ENCODE measurements at places on chromosomes 11 and 22.

DNA sequence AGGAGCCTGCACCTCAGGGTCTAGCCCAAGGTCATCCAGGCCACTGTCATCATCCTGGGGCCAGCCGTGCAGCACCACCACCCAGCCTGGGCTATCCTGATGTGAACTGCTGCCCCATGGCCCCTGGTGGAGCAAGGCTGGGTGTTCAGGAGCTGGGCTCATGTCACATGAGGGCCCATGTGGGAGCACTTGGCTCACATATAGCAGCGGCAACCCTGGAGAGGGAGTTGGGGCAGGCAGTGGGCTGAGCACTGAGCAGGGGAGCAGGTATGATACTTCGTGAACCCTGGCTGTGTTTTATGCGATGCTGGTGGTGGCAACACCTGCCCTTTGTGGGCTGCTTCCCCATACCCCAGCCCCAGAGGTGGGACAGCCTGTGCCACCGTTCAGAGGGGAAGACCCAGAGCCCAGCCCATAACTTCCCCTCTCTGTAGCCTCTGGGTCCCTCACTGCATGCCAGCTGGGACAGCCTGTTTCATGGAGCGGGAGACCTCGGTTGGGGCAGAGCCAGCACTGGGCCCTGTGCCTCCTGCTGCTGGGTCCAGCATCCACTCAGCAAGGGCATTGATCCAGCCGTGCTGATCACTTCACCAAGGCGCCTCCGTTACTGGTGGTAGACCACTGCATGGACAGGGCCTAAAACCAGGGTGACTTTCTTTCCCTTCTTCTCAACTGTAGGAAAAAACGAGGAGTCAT, 62.5 kb upstream of the SUSD2 start:
- DNase-seq, result no peak

DNA sequence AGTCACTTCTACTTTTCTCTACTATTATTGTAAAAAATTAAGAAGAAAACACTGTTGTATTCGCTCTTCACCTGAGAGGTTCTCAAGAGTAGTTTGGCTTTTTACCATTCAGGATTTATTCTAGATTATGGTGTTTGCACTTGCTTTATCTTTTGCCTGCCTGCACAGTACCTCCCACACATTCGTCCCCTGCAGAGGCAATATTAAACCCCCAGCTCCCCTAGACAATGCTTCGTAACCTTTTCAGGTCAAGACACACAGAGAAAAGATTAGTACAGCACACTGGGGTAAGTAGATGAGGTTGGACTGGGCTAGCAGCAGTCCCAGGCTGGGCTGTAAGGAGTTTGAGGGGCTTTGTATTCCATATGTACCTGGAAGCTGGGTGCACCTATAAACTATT, 62.4 kb downstream of the TNRC6B start:
- DNase-seq, result no peak

DNA sequence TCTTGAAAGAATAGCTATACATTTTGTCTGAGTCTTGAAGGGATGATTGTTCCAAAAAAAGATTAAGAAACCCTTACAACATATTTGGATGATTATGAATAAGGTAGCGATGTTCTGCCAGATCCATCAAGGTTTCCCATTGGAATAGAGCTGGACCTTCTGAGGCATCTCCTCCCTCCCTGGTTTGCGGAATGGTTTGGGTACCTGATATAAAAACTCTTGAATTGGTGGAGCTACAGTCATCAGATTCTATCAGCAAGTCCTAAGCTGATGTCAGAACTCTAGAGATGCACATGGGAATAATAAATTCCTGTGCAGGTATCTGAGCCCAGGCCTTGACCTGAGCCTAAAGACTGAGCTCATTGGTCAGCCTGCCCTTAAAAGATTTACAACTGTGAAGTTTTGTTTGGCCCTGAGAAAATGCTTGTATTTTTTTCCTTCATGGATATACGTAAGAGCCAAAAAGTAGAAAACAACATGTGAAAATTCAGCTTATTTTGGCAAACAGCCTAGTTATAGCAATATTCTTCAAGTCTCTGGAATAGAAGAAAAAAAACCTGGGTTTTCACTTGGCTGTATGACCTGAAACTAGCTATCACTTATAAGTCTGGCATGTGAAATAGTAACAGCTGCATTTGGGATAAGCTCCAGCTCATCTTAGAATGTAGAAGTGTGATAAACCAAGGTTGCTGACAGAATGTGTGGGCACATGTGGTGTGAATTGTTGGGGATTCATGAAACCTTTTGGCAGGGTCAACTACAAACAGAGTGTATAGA, 265.7 kb upstream of the CTSC start:
- DNase-seq, result no peak

- no peak for DNase-seq
Measured at GRCh38 chr11:45674481-45675190, 9.2 kb upstream of the CHST1 start.

- no peak for DNase-seq
Measured at GRCh38 chr22:37672206-37672919, 3.1 kb upstream of the LGALS1 start.

DNA sequence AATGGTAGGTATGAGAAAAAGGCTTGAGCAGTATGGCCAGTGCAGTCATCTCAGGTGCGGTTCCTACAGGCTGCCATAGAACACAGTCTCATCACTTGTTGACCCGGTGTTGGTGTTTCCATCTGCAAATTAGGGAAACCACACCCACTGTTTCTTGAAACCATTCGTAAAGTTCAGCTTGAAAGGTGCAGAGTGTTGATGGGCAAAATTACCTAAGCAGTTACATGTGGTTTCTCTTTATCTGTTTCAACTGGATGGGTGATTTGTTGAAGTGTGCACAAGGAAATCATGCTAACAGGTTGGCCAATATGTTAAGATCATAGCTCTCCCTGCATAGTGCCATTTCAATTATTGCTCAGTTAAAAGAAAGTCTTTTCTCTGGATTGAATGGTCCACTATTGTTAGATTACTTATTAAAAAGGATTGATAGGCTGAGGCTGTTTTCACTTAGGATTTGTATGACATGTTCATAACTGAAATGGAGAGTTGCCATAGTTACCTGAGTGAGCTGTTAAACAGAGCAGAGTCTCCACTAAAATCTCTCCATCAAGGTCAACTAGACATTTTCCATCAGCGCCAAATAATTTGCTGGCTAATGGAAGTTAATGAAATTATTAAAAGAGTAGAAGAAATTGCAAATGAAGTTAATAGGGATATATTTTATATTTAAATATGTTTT, 203.1 kb upstream of the MTMR2 start:
- DNase-seq, result no peak

GRCh38 chr22:48310740-48311139, 1516.9 kb downstream of the BRD1 start:
- no peak for DNase-seq

GRCh38 chr11:134652586-134653255, 240.7 kb upstream of the B3GAT1 start:
- no peak for DNase-seq

- DNase-seq, result no peak
Measured at GRCh38 chr11:122852796-122853160, 14.5 kb downstream of the CRTAM start.

- no peak for DNase-seq
Measured at GRCh38 chr11:94583213-94583865, 16.2 kb downstream of the PIWIL4 start.

DNA sequence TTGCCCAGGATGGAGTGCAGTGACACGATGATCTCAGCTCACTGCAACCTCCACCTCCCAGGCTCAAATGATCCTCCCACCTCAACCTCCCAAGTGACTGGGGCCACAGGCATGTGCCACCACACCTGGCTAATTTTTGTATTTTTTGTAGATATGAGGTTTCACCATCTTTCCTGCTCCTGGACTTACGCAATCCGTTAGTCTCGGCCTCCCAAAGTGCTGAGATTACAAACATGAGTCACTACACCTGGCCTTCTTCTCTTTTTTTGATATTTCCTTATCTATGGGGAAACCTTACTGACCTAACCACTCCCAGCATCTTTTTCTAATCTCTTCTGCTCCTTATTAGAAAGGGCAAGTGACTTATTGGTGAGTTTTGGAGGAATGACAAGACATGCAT, 121.7 kb upstream of the CHORDC1 start:
- DNase-seq, result no peak

GRCh38 chr11:118928870-118929500, 3.3 kb upstream of the BCL9L start:
- no peak for DNase-seq

- no peak for DNase-seq
Measured at GRCh38 chr11:101741061-101741460, 157.3 kb upstream of the TRPC6 start.
